ENCODE measurements at places on chromosomes 16 and 17.

GRCh38 chr17:47009759-47010594 is 30.9 kb upstream of the RPRML start:
- no peak for DNase-seq

DNA sequence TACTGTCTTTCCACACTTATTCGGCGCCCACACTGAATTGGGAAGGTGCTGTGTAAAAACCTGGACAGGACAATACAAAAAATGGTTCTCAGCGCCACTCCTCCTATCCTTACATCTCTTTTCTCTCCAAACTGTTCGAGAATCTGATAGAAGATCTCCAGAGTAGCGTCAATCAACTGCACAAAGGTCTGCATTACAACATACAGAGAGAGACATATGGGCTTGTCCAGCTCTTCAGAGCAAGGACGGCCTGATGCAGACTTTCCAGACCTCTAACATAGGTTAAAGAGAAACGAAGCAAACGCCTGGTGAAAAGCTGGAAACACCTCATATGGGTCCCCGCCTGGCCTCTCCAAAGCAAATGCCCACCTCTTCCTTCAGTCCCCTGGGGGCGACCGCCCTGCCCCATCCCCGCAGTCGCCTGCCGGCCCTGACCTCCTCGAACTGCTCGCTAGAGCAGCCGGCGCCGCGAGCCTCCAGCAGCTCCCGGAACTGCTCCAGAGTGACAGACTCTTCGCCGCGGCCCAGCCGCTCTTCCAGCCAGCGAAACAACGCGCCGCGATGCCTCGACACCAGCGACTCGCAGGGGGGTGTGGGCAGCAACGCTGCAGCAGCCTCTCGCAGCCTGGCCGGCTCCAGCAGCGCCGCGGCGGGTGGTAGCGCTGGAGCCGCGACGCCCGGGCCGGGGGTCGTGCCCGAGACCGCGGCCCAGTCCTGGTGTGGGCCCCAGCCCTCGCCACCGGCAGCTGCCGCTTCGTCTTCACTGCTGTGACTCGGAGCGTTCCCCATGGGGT is 526 bp downstream of the ZZEF1 start:
- peak; percentile 44 for DNase-seq

GRCh38 chr17:62112229-62112628 is 47.2 kb upstream of the MED13 start:
- no peak for DNase-seq

DNA sequence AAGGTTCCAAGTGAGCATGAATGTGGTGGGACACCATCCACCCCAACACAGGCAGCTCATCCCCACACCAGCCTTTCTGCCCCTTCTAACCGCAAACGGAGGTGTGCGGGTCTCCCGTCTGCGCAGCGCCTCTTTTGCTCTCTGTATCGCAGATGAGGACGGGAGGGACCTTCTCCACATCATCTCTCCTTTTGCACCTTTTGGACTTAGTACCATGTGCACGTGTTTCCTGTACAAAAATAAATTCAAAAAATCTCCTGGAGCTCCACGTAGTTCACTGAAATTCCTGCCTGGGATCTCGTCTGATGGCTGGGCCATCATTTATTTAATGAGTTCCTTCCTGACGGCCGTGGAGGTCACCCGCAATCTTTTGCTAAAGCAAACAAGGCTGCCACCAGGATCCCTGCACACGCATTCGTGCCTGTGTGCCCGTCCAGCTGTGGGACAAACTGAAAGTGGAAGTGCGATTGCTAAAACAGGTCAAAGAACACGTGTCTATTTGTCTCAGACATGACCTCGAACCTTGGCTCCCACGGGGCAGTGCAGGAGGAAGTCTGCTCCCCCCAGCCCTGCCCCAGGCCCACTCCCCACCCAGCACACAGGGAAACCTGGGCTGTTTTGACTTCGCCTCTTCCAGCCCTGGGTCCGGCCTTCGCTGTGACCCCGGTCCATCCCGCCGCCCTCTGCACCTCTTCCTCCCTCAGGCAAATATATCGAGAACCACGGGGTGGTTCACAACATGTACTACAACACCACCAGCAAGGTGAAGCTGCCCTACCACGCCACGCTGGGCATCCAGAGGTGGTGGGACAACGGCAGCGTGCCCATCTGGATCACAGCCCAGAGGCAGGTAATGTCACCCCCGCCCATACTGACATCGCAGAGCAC is 2.3 kb downstream of the ENPP7 start:
- DNase-seq = no peak

GRCh38 chr17:78839762-78840529 is 668 bp downstream of the USP36 start:
- peak; percentile 63 for DNase-seq

DNA sequence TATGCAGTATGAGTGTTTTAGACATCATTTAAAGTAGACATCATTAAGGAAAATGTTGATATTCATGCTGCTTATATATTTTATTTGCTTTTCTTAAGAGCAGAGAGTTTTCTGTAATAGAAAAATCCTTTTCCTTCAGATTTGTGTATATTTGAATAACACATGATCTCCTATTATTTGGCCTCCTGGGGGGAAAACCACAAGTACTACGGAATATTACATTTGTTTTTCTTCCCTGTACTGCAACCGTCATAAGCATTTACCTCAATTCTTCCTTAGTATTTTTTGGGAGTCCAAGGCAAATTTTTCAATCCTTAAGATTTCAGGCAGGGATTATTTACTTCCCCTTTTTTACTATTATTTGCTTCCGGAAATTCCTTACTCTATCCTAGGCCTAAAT is 6.0 kb downstream of the RSPRY1 start:
- no peak for DNase-seq

DNA sequence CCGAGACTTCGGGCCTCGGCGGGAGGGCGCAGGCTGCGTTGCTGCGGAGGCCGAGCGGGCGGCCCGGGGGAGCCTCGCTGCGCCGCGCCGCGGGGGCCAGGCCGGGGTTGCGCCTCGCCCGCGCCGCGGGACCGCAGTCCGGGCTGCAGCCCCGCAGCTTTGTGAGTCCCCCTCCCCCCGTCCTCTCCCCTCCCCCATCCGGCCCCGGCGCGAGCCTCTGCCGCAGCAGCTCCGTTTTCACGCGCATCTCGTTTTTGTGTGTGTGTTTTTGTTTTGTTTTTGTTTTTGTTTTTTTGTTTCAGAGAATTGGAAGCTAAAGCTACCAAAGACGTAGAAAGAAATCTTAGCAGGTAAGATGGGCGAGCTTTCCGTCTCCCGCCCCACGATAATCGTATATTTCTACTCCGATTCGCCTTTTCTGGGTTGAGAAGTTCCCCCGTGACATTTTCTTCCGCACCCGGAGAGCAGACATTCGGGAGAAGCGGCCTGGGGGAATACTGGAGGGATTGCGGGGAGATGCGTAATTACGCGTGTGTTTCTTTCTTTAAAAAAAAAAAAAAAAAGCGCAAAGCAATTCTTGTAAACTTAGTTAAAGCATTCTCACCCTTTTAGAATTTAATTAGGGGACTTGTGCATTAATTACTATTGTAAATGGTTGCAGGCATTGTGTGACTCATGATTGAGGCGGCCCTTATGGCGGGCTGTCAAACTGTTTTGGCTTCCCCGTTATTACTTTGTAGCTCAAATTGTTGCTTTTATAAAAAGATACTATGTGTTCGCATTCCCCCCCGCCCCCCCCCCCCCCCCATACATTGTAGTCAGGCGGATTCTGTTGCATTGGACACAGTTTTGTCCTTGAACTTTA is 732 bp downstream of the TNRC6A start:
- DNase-seq = peak; percentile 33

GRCh38 chr17:71496552-71496951 is 624.3 kb upstream of the SOX9 start:
- DNase-seq = no peak

DNA sequence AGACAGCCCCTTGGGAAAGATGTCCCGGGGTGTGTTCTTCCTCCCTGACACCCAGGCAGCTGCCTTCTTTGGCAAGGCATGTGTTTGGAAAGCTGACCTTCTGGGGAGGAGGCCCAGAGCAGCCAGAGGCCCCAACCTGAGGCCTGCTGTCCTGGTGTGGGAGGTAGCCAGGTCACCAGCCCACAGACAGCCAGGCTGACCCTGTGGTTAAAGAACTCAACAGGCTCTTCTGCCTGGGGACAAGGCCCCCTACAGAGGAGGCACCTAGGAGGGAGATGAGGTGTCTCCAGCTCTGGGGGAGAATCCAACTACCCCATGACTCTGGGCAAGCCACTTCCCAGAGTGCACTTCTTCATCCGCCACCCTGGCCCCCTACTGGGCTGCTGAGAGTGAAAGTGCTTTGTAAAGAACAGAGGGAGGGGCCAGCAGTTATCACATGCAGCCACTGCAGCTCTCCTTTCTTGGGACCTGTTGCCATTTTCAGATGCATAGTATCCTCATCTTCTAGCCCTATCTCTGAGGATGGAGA is 13.1 kb upstream of the SREBF1 start:
- peak; percentile 60 for DNase-seq

GRCh38 chr17:40777459-40777858 is 4.9 kb downstream of the KRT27 start:
- DNase-seq = no peak

- DNase-seq = peak; percentile 54
Observed at GRCh38 chr17:63701868-63702720, 2.2 kb upstream of the LIMD2 start.

DNA sequence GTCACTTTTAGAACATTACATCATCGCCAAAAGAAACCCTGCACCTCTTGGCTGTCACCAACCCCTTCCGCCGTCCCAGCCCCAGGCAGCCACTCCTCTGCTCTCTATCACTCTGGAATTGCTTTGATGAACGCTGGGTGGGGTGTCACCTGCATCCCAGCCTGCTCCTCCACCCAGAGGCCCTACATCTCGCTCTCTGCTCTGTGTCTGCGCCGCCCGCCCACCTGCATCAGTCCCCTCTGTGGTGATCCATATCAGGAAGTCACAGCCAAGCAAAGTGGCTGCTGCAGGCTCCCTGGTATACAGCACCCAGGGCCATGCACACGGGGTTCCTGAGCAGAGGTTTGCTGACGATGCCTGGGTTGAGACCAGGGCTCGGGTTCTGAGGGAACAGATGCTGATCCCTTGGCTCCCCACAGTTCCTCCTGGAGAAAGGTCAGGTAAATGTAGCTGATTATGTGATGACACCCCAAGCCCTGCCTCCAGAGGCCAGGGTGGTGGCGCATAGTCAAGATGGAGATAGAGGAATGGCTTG is 30.8 kb downstream of the MPRIP start:
- peak; percentile 12 for DNase-seq

GRCh38 chr16:54590836-54591235 is 304.2 kb upstream of the IRX3 start:
- DNase-seq = no peak

DNA sequence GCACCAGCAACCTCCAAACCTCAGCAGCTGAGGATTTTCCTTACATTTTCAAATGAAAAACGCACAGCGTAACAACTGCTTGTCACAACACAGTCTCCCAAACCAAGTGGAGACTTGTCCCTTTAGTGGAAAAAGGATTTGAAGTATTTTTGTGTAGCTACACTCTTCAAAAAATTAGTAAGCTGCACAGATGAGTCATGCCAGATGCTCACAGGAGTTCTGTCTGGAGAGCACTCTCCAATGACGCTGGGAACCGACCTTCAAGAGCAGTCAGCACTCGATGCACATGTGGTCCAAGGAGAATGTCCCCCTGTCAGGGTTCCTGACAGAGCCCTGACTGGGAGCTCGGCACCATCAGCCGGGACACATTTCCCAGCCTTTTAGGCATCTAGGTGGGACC is 39.8 kb downstream of the MAP1LC3B start:
- DNase-seq = no peak

GRCh38 chr17:79789943-79790804 is 6.7 kb downstream of the CBX8 start:
- DNase-seq = no peak

GRCh38 chr17:73566905-73567782 is 77.1 kb downstream of the SDK2 start:
- DNase-seq = no peak

DNA sequence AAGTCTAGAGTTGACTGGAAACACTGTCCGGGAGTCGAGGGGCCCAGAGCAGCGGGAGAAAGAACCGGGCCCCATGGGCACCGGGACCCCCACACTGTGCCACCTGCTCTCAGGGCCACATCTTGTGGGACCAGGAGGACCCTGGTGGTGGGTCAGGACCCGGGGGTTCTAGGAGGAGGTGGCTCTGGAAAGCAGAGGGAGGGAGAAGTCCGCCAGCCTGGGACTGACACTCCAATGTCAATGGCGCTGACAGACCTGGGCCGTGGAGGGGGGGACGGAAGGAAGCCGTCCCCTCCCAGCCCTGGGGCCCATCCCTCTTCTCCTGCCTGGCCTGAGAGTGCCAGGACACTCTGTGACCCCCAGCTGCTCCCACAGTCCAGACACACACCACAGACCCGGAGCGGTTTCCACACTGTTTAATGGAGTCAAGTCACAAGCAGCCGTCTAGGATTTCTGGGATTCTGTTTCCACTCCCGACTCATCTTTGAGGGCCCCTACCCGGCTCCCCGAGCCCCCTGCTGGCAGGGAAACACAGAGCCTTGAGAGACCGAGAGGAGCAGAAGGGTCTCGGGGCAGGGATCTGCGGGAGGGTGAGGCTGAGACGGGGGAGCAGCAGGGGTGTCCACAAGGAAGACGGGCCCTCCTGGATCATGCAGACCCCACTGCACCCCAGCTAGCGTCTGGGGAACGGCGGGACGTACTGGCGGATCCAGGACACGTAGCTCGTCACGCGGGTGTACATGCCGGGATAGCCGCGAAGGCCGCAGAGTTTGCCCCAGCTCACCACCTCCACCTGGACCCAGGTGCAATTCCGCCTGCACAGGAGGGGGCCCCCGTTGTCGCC is 23.5 kb upstream of the UBE2I start:
- no peak for DNase-seq

GRCh38 chr17:42681976-42682721 is at the start of gene CNTNAP1:
TSS of gene CNTNAP1 (plus strand) at chr17:42682531. CDS start at chr17:42682830, 299 bp downstream.
- DNase-seq = peak; percentile 70

DNA sequence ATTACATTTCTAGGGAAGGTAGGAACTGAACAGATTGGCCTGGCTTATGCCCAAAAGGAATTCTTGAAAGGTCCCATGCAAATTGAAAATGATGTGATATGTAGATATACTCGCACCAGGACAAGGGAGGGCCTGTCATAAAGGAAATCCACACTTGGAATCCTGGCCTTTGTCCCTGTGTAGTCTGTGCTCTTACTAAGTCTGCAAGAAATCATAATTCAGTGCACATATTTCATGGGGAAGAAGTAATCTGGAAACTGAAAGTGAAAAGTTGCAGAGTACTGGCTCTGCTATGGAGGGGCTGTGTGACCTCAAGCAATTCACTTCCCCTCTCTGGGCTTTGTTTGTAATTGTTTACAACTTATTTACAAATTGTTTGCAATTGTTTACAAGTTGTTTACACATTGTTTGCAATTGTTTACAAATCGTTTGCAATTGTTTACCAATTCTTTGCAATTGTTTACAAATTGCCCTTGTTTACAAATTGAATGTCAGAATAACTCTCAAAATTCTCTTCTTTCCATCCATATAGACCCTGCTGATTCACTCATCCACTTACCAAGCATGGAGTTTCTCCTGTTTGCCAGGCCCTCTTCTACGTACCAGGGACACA is 12.9 kb downstream of the SCNN1G start:
- DNase-seq = no peak

- DNase-seq = no peak
Observed at GRCh38 chr17:56935461-56935860, 21.6 kb upstream of the TRIM25 start.
